A549 treated with CORT108297 at 1 μM for 4 hours (cell line): ENCODE measurements at places on chromosomes 13 and 19. TPM values are rescaled to one million over a fixed set of nuclear protein-coding genes. Genes with fewer than 3 reads are reported as not detected.

The RGL3 gene
- 1.4 to 2.8 TPM (median 1.9 TPM) in 5 replicates for total RNA-seq

The C19orf67 gene
- total RNA-seq = not detected in 5 replicates

The CCDC8 gene
- total RNA-seq = 0.02 TPM in 1 of 5 replicates, not detected in the others

The ATP4B gene
- not detected in 5 replicates for total RNA-seq
